ENCODE measurements at places on chromosomes 7 and 10.

DNA sequence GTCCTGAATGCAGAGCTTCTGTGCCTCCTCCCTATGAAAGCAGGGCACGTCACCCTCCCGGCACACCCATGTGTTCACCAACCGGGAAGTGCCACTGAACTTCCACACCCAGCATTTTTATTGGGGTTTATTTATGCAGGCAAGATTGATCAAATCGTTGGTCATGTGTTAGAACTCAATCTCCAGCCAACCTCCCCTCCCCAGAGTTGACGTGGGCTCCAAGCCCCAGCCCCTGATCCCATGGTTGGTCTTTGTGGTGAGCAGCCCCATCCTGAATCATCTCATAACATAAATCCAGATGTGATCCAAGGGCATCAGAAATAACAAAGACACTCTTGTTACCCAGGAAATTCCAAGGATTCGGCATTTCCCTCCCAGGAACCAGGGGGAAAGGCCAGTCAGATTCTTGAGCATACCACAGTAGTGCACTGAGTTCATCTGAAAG, 151.2 kb downstream of the TPST1 start:
- no peak for DNase-seq

DNA sequence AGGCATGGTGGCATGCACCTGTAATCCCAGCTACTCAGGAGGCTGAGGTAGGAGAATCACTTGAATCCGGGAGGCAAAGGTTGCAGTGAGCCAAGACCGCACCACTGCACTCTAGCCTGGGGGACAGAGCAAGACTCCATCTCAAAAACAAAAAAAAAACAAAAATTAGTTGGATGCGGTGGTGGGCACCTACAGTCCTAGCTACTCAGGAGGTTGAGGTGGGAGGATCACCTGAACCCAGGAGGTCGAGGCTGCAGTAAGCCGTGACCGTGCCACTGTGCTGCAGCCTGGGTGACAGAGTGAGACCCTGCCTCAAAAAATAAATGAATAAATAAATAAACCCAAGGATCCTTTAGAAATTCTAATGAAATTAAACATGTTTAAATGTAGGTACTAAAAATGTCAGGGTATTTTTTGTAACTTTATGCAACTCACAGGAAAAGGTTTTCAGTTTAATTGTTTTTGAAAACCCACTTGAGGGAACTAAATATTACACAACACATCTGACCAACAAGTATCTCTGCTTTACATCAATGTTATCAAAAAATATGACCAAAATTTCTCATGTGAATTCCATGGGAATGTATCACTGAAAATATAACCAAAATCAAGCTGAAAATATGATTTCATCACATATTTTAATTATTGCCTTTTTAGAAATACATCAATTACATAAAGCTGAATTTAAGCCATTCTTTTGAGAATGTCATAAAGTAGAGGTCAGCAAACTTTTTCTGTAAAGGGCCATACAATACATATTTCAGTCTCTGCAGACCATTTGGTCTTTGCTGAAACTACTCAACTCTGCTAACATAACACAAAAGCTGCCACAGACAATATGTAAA, 23.9 kb downstream of the UPF2 start:
- DNase-seq, result no peak

GRCh38 chr7:142720986-142721385, 28.3 kb upstream of the PRSS1 start:
- DNase-seq, result no peak

- DNase-seq, result peak; percentile 65
Observed at GRCh38 chr7:80724249-80724871, 85.9 kb downstream of the CD36 start.

- no peak for DNase-seq
Observed at GRCh38 chr10:121091961-121092719, 241.0 kb downstream of the WDR11 start.

- no peak for DNase-seq
Observed at GRCh38 chr10:34370126-34370525, 445.0 kb downstream of the PARD3 start.

DNA sequence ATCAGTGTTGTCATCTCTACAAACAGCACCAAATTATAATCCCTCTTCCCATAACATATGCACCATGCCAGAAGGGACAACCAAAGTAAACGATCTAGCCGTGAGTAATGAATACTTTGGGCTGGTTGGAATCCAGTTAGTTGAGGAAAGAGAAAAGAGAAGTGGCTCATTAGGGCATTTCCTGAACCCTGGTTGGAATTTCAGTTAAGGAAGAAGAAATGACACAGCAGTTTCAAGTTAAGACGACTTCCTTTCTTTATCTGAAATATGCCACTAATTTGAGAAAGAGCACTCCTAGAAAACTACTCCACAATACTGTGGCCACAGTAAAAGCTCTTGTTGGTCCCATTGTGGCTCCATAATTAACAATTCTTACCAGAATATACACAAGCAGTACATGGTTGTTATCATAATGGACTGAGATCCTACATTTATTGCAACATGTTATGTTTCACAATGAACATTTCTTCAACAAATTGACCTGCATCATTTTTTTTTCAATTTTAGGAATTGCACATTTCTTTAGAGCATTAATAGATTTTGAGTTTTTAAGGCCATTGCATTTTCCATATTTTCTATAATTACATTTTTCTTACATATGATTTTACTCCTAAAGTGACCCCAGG, at the start of gene TFEC:
Gene TFEC (minus strand): TSS at position 113 of the 626 bp plus-strand sequence. CDS start 46,322 bp downstream, outside the sequence.
- DNase-seq, result no peak

GRCh38 chr7:25118048-25118753, 6.9 kb downstream of the CYCS start:
- DNase-seq, result no peak

- DNase-seq, result no peak
Observed at GRCh38 chr10:78577712-78578111, 491.1 kb upstream of the ZMIZ1 start.

DNA sequence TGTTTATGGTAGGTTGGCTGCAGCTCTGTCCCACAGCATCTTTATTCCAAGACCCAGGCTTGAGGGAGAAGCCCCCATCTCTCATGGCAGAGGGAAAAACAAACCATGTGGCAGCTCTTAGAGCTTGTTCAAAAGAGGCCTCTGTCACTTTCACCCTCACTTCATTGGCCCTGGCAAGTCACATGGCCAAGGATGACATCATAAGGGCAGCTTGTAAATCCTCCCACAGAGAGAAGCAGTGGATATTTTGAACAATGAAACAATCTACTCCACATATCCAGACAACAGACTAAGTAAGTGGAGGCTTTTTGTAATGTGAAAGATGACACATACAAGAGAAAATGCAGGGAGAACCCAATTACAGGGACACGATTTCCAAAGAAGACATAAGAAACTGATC, 108.1 kb downstream of the GRID1 start:
- no peak for DNase-seq

GRCh38 chr7:87473986-87474385, 1.5 kb downstream of the ABCB4 start:
- no peak for DNase-seq

DNA sequence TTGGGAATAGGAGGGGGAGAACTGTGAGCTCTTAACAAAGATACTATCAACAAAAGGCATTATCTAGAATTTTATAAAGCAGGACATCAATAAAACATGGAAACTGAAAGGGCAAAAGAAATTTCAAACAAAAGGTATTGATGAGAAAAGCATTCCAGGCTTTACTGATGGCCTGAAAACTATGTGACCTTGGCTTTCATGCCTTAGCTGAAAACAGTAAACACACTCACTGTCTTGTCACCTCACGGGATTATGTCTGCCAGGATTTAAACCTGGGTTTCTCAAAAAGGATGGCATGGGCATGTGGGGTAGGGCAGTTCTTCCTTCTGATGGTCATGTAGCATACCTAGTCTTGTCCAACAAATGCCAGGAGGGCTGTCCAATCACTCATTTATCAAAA, 22.9 kb downstream of the DOCK4 start:
- no peak for DNase-seq

- no peak for DNase-seq
Observed at GRCh38 chr7:157928808-157929425, 592.1 kb downstream of the DNAJB6 start.

- DNase-seq, result no peak
Observed at GRCh38 chr7:95018021-95018420, 110.6 kb downstream of the PPP1R9A start.
